ELR (cell line): ENCODE measurements at places on chromosomes 7 and 10.

- DNase-seq = peak; percentile 5
Observed at GRCh38 chr7:155167706-155168365, 97.7 kb downstream of the HTR5A start.

DNA sequence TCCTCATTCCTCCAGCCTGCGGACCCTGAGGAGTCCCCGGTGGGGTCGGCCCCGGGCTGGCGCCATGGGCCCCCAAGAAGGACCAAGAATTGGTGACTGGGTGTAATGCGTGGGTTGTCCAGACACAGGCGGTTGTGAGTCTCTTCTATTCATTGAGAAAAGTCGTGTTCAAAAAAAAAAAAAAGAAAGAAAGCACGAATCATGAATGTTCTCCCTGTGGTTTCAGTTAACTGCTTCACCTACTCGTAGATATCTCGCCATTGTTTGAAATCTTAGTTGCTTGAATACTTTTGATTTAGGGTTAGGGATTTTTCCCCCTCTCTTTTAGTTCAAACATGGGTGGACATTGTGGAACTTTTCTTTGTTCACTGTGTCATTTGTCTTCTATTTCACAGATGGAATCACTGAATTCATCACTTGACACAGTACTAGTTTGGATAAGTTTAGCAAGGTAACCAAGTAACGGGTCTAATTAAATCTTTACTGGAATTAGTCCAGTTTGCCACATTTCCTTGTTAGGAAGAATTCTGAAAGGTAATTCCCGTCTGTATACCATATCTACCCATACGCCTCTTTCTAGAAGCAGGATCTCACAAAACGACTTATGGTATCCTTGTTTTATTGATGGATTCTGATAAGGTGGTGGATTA is 775 bp downstream of the STARD3NL start:
- peak; percentile 65 for DNase-seq

GRCh38 chr7:37234928-37235327 is 213.7 kb downstream of the ELMO1 start:
- no peak for DNase-seq

GRCh38 chr10:14583252-14583651 is 191.4 kb downstream of the FAM107B start:
- DNase-seq = no peak

DNA sequence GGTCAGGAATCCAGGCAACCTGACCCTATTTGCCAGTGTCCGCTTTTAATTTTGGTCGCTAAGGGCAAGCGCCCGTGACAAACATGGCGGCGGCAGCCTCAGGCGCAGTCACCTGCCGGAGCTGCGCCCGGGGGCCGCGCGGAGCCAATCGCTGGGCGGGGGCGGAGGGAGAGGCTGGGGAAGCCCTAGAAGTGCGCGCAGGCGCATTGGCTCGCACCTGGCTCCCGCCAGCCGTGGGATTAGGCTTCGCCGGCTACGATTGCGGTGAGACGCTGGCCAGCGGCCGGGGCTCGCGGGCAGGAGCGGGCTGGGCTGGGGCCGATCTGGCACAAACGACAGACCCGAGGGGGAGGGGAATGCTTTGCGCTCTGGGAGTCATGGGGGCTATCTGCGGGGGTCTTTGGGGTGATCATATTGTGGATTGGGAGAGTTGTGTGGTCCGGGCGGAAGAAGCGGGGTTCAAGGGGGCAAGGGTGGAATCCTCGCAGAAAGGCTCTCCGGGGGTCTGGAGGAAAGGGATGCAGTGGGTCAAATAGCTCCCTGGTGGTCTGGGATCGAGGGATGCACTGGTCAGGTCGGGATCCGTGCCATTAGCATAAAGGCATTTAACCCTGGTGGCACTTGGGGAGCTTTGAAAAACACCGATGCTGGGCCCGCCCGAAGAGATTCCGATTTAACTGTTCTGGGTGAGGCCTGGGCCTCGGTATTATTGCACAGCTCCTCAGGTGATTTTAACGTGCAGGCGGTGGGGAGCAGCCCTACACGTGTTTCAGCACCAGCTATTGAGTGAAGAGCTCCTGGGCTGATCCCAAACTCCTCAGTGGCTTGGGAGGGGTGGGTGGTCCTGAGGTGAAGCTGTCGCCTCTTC is 10.1 kb upstream of the C10orf95 start:
- DNase-seq = peak; percentile 92

GRCh38 chr7:90409667-90410066 is 6.4 kb downstream of the CLDN12 start:
- DNase-seq = no peak
